Tibial artery (tissue), 4 donors: ENCODE measurements at places on chromosomes 16 and 17.

DNA sequence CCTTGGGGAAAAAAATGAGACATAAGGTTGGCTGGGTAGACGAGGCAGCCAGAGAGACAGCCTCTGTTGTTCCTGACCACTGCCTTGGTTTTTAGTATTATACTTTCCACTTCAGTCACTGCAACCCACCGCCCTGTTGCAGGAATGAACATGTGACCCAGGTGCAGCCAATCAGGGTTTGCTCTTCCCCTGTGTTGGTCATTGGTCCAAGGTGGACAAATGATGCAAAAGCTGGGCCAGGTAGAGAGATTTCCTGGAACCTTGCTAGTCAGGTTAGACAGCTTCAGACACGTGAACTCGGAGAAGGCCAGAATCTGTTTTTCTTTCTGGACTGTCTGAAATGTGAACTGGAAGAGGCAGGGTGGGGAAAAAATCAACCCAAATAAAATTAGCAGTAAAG, 452.4 kb upstream of the RBFOX1 start:
- no peak for DNase-seq

- DNase-seq: no peak
These were observed 11.2 kb downstream of the KNOP1 start for GRCh38 chr16:19706846-19707245.

DNA sequence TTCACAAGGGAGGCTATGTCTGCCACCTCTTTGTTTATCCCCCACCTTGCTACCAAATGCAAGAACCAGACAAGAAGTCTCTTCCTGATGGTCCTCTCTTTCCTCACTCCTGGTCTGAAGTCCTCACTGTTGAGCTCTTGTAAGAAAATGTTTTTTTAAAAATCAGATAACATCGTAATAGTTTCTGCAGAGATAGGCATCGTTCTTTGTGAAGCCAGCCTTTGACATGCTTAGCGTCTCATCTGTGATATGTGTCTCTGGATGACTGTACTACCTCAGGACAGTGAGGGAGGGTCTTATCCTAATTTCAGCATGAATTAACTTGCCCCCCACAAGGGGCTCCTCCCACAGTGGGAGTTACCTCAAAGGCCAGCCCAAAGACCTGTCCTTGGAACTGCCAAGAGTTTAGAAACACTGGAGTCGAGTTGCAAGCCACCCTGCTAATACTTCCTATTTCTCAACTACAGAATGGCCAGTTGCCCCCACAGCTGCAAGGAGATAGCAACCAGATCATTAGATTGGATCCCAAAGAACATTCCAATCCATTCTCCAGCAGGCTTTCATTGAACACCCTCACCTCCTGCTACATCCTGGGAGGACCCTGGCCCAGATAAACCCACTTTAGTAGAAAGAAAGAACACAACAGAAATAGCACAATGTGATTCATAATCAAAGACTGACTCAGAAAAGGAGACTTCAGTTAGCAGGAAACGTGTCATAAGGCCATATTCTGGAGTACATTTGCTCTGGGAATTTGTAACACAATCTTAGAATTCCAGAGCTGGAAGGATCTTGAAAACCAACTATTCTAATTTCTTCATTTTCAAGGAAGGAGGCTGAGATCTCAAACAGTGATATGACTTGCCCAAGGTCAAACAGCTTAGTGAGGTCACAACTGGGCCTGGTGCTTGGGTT, 151.0 kb downstream of the IRX3 start:
- DNase-seq: no peak

- no peak for DNase-seq
These were observed 83.1 kb downstream of the SEC14L1 start for GRCh38 chr17:77223642-77224420.

DNA sequence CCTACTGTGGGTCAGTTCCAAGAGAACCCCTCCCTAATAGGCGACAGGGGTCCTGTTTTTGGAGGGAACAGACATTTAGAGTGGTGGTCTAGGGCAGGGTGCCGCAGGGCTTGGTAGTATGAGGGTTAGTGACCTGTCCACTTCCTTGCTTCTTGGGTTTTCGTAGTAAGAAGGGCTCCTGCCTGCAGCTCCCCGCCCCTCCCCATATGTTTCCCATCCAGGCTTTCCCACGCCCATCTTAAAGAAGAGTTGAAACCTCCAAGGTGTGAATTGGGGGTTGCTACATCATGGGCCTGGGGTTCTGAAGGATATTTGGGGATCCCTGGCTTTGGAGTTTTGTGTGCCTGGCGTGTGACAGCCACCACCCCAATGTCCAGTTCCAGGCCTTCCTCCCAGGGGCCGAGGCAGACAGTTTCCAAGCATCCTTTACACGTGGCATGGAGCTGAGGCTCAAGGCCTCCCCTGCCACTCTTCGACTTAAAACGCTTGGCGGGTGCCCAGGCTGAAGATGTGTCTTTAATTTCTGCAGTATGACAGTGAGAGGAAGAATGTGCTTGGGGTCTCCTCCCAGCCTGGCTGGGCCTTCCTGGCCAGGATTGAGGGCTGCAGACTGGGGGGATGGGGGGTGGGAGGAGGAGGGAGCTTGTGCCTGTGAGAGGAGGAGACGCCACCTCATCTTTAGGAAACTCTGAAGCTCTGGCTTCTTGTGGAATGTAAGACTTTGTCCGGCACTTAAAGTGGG, 2.3 kb upstream of the COL1A1 start:
- DNase-seq: no peak

- no peak for DNase-seq
These were observed 32.9 kb downstream of the SYNRG start for GRCh38 chr17:37576281-37576680.

GRCh38 chr17:4678448-4679026, 25.4 kb downstream of the PELP1 start:
- no peak for DNase-seq

DNA sequence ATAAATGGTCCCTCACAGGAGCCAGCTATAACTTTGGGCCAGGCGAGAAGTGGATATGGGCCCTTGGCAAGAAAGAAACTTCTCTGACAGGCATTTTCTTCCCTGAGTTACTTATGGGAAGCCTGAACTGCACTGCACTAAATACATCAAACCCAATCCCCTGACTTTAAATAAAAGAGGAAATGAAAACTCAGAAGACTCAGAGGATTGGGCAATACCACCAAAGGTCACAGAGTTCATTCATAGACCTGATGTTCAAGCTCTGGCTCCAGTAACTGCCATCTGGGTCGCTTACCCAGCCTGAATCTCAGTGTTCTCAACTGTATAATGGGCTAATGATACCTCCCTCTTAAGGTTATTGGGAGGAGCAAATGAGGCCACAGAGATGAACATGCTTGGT, 815 bp downstream of the KRT35 start:
- DNase-seq: no peak

GRCh38 chr16:11402745-11403533, 57.7 kb downstream of the RMI2 start:
- DNase-seq: no peak

DNA sequence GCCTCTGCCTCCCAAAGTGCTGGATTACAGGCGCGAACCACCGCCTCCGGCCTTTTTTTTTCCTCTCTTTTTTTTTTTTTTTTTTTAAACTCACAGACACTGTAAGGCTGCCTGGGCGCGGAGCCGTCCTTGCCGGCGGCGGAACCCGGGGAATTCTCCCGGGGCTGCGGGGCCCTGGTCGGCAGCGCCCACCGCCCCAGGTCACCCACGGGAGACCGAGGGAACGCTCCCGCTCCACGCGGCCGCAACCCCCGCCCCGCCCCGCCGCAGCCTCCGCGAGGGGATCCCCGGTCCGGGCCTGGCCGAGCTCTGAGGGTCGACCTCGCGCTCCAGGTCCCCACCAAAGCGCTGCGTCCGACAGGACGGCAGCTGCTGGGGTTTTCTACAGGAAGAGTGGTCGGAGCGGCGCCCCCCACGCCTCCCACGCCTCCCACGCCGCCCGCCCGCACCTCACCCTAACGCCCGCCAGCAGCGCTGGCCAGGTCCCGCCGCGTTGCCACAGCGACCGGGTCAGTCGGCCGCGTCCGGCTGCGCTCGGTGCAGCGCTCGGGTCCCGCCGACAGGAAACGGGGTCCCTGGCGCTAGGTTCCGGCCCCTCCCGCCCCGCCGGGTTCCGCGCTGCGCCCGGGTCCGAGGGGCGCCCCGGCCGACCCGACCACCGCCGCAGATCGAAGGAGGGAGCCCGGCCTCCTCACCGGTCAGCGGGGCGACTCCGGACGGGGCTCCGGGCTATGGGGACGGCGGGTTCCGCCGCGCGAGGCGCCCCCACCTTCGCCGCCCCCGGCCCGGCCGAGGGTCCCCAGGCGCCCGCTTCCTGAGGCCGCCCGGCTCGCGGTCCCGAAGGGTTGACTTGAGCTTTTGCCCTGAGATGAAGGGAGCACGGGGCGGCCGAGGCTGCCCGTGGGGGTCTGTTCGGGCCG, at the start of gene CCDC57:
Gene CCDC57, minus strand, starts transcription at position 512 of the 920 bp plus-strand sequence. CDS start 10,898 bp downstream, outside the sequence.
- DNase-seq: peak; percentile 87

- DNase-seq: no peak
These were observed 96.5 kb upstream of the NLRP1 start for GRCh38 chr17:5680766-5681165.

DNA sequence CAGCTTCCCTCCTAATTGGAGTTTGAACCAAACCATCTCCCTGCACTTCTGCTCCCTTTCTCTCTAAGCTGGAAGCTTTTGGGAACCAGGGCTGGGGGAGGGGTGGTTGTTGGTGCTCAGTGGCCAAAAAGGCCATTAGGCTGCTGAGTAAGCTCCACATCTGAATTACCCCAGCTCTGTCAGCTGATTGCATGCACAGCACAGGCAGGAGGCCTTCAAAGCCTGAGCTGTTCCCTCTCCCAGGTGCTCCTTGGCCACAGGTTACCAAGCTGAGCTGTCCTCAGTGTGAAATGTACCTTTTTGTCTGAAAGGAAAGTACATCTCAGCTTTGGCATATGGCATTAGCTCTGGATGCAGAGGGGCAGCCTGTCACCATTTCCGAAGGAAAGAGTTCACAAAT, 6.2 kb upstream of the TBKBP1 start:
- DNase-seq: no peak

DNA sequence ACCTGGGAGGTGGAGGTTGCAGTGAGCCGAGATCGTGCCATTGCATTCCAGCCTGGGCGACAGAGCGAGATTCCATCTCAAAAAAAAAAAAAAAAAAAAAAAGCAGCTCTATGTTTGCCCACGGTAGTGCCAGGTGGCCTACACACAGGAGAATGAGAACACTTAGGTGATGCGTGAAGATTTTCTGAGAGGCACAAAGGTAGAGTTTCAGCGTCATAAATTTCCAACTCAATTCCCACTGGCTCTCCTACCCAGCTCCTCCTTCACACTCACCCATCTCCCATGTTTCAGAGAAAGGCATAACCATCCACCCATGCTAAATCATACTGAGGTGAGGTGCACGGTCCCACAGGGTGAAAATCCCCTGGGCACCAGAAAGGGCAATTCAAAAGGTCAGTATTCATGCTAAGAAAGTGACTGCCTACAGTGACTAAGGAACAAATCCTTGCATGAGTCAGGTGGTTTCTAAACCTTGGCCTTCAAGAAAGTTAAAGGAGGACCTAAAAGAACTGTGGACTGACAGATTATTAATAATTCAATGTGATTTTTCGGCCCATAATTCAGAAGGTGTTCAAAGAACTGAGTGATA, 4.8 kb downstream of the DCAKD start:
- DNase-seq: no peak

DNA sequence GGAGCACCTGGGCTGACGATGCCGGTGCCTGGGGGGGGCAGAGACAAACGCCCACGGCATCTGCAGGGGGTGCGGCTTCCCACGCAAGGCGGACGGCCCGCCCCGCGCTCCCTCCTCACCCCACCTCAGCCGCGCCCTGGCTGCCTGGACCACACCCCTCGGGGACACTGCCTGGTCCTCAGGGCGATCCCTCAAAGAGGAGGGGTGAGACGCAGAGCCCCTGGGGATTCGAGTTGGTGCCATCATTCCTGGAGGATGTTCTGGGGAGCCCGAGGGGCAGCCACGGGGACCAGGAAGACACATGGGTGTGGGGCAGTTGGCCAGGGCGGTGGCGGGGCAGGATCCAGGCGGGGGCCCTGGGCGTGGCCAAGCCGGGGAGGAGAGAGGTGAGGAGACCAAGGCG, 3.9 kb downstream of the IGFALS start:
- peak; percentile 62 for DNase-seq

- peak; percentile 62 for DNase-seq
These were observed 30.2 kb downstream of the PLD6 start for GRCh38 chr17:17175917-17176316.

- no peak for DNase-seq
These were observed 4.8 kb downstream of the CBLN1 start for GRCh38 chr16:49276646-49277385.

- no peak for DNase-seq
These were observed 411.7 kb downstream of the UTP18 start for GRCh38 chr17:51672065-51672464.

- DNase-seq: no peak
These were observed 2.3 kb upstream of the ABCA10 start for GRCh38 chr17:69230939-69231338.

DNA sequence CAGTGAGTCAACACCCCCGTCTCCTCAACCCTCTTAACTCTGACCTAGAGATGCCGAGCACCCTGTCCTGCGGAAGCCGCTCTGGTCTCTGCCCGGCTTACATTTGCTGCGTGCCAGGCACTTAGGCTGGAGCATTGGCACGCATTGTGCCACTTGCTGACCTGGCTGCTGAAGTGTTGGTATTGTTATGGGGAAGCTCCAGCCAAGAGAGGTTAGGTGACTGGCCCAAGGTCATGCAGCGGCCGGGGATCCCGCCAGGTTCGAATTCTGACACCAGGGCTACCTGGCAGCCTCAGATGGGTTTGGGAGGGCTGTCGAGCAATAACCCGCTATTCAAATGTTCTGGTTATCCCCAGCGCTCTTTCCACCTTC, 5.0 kb upstream of the HSD17B1 start:
- no peak for DNase-seq

DNA sequence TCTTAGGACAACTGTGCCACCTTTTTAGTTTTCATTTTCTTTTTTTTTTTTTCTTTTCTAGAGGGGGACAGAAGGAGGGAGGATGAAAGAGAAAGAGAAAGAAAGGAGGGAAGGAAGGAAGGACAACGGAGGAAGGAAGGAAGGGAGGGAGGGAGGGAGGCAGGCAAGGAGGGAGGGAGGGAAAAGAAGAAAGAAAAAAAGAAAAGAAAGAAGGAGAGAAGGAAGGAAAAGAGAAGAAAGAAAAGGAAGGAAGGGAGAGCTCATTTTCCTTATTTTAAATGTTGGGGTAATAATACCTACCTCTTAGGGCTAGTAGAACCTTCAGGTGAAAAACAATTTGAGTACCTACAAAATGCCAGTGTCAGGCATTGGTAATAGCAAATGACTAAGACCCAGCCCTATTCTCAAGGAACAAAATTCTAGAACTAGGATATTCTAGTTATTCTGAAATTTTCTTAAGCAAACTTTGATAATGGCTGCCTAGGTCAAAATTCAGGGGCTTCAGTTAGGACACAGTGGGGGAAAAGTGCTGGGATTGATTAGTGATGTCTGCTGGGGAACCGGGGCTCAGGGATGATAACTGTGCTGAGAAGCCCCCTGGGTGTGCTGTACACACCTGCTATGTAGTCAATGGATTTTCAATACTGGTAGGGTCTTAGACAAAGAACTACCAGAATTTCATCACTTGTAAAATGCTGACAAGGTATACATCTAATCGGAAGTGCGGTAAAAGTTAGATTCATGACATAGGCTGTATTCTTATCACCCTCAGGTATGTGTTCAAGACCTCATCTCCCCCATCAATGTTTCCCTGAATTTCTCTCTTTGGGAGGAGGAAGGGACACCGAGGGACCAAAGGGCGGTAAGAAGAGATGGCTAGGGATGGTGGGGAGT, 22.7 kb downstream of the ZNF768 start:
- no peak for DNase-seq

- DNase-seq: no peak
These were observed 60.8 kb downstream of the TEX14 start for GRCh38 chr17:58630883-58631522.
